ENCODE measurements at places on chromosomes 3 and 15.

DNA sequence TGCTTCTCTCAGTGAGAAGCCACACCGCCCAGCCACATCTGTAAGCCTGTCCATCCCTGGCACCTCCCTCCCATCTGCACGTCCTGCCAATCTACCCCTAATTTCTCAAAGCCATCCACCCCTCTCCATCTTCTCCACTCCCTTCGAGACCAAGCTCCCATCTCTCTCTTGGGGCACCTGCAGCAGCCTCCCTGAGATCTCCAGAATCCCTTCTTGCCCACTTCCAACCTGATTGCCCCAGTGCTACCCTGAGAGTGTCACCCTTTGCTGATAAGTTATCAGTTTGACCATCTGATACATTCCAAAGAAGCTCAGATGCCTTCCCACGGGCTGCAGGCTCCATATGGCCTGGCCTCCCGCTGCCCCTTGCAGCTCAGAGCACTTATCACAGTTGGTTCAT is 496.1 kb downstream of the SHQ1 start:
- DNase-seq: no peak

DNA sequence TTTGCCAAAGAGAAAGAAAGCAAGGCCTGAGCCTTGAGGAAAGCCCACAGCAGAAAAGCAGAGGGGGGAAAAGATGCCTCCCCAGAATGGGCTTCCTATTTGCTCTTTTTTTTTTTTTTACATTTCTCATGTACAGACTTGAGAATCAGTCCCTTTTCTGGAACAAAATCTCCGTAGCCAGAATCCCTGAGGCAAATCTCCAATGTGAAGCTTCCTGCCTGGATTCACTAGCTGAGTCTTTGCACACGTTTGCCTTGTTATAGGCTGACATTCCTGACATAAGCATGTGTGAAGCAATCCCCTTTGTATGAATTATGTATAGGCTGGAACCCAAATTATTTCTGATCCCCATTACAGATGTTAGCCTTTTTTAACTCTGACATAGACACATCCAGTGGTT is 52.2 kb upstream of the ACTL6A start:
- no peak for DNase-seq

DNA sequence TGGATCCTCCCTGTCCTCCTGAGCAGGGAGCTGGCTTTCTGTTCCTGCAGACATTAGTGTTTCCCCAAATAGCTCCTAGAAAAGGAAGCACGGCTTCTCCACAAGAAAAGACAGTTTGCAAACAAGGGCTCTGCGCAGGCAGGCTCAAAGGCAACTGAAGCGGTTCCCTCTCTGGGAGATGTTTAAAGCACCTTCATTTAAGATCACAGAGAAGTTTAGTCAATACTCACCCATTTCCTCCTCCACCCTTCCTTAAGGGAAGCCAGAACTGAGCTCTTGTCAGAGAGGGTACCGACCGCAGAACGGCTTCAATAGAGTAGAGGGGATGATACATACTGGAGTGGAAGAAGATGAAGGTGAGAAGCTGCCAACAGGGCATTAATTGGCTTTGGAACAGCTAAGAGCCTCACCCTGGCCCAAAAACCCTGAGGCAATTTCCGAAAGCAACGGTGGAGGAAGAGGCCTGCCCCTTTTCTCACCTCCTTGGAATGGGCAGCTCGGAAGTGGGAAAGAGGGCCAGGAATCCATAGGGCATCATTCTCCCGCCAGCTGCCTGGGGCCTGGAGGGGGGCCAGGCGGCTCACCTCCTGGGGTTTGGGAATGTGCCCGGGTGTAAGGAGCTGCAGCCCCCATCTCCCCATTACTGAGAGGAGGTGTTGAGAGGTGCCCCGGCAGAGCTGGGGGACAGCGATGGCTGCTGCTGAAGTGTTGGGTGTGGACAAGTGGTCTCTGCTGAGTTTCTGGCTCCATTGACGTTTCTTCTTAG is 4.8 kb upstream of the EPHB3 start:
- DNase-seq: no peak

GRCh38 chr3:174431717-174432116 is 427.4 kb upstream of the NAALADL2 start:
- DNase-seq: no peak

GRCh38 chr15:22981051-22981840 is 1.1 kb upstream of the CYFIP1 start:
- no peak for DNase-seq

- DNase-seq: no peak
Observed at GRCh38 chr3:197711973-197712707, 24.6 kb downstream of the RUBCN start.

GRCh38 chr3:59559721-59560435 is 510.1 kb upstream of the CFAP20DC start:
- no peak for DNase-seq

DNA sequence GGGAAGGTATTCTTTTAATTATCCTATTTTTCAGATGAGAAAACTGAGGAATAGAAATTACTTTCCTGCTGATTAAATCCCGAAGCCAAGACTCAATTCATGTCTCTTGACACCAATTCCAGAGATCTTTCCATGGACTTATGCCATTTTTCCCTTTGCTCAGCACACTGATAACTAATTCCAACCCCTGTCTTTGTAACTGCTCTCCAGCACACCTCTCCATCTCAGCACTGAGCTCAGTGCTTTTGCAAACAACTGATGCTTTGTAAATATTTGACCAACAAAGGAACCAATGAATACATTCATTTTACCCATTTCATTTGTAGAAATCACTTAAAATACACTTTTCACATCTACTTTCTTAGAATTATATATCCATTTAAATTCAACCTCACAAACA is 249.1 kb downstream of the IL5RA start:
- no peak for DNase-seq

DNA sequence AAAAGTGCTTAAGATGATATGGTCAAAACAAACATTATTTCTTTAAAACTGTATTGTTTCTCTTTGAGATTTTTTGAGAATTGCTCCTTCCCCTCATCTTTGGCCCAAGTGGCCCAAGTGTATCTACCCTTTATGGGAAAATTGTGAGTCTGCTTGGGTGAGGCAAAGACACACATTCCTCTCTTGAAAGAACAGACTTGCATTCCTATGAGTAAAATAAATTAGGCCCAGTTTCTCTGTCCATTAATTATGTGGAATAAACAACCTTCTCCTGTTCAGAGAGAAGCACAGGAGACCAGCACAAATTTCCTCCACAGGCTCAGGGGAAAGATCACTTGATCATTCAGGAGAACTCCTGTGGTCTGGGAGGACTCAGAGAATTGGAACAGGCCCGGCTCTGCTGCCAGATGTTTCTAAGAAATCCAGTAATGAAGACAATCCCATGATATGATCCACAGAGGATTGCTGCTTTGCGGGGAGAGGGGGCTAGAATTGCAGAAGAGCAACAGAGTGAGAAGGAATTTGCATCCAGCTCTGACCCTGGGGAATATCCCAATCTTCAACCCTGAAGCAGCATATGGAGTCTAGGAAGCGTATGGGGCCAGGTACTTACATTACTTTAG is 53.8 kb upstream of the BOC start:
- DNase-seq: no peak

GRCh38 chr3:71724584-71725270 is 475 bp downstream of the EIF4E3 start:
- DNase-seq: peak; percentile 62

- no peak for DNase-seq
Observed at GRCh38 chr15:89820666-89821611, 6.3 kb upstream of the ANPEP start.

- DNase-seq: no peak
Observed at GRCh38 chr3:157330206-157330605, 106.4 kb upstream of the PTX3 start.

DNA sequence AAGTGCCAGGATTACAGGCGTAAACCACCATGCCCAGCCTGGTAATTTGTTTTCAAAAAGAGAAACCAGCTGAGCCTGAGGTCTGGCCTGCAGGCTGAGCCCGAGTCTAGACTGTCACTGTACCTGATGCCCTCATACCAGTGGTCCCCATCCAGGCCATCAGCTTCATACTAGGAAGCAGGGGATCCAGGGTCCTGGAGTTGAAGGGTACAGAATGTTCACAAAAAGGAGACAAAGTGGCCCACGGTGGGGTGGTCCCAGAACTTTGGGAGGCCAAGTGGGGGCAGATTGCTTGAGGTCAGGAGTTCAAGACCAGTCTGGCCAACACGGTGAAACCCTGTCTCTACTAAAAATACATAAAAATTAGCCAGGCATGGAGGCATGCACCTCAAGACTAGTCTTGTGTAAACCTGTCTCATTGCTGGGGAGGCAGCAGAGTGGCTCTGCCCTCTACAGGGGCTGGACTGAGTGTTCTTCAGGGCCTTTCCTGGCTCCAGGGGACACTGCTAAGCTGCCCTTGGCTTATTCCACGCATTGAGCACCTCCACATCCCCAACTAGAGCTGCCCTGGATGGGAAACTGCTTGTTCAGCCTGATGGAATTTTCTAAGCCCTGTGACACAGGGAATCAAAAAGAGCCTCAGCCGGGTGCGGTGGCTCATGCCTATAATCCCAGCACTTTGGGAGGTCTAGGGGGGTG is 7.9 kb upstream of the HHATL start:
- DNase-seq: no peak

- no peak for DNase-seq
Observed at GRCh38 chr15:33204087-33204486, 9.6 kb upstream of the FMN1 start.

GRCh38 chr3:78757731-78758130 is 1010.1 kb downstream of the ROBO1 start:
- no peak for DNase-seq

DNA sequence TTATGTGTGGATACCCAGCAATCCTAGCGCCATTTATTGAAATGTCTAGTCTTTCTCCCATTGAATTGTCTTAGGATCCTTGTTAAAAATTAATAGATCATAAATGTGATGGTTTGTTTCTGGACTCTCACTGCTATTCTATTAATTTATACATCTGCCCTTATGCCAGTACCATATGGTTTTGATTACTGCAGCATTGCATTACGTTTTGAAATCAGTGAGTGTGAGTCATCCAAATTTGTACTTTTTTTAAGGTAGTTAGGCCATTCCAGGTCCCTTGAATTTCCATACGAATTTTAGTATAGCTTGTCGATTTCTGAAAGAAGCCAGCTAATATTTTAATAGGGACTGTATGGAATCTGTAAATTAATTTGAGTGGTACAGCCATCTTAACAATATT is 648.6 kb upstream of the ZNF385D start:
- DNase-seq: no peak

DNA sequence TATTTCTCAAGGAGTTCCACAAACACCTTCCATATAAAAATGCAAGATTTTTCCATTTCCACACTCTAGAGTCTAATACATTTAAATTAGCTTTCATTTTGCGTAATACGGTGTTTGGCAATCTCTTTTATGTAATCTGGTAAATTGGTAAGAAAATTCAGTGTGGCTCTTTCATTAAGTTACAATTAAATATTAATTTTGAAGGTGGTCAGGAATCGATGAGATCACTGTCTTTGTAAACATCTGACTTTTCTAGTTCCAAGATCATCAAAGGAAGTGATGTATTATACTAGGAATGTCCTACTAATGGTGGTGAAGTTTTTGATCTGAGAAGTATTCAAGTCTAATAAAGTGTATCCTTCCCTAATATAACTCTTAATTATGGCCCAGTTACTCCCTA is 1.1 kb upstream of the UTS2B start:
- DNase-seq: no peak

DNA sequence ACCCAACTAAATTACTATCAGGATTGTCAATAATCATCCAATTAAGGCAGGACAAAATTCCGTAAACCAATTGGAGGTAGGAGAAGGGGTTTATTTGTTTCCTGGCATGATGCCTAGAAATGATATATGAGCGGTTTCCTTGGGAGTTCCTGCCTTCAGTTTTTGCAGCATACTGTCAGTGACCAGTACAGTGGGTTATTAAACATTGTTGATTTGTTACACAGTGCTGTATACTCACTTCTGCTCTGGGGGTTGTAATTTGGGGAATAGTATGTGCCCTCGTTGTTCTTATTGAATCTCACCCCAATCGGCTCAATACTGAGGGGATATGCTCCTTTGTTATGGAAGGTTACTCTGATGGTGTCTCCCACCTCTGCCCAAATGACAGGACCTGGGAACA is 22.2 kb downstream of the CP start:
- DNase-seq: peak; percentile 78

DNA sequence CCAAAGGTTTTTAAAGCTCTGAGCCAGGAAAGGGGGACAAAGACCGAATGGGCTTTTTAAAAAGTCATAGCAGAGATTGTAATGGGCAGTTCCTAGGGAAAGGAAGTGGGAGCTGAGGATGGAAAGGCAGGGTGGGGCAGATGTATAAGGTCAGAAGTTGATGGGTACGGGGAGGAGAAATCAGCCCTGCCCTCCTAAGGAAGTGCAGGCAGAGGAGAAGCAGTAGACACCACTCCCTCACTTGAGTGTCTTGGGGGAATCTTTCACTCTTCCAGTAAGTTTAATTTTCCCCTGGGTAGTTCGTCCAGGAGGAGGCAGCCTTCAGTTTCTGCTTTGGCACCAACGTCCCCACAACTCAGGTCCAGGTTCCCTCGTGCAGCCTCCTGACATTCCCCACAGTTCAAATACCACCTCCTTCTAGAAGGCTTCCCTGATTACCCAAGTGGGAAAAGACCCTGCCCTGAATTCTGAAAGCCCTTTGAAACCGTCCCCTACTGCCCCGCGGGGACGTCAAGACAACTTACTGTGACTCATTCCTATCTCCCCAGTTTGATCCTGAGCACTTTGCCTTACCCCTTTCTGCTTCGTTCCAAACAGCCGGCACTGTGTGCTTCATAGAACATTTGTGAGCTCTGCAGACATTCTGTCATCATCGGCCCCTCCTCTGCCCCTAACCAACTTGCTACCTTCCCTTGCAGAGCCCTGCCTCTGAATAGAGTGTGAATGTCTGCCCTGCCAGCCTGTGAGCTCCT is 14.3 kb upstream of the SRP14 start:
- no peak for DNase-seq

- DNase-seq: peak; percentile 90
Observed at GRCh38 chr3:180855364-180855763, 57.1 kb upstream of the FXR1 start.

DNA sequence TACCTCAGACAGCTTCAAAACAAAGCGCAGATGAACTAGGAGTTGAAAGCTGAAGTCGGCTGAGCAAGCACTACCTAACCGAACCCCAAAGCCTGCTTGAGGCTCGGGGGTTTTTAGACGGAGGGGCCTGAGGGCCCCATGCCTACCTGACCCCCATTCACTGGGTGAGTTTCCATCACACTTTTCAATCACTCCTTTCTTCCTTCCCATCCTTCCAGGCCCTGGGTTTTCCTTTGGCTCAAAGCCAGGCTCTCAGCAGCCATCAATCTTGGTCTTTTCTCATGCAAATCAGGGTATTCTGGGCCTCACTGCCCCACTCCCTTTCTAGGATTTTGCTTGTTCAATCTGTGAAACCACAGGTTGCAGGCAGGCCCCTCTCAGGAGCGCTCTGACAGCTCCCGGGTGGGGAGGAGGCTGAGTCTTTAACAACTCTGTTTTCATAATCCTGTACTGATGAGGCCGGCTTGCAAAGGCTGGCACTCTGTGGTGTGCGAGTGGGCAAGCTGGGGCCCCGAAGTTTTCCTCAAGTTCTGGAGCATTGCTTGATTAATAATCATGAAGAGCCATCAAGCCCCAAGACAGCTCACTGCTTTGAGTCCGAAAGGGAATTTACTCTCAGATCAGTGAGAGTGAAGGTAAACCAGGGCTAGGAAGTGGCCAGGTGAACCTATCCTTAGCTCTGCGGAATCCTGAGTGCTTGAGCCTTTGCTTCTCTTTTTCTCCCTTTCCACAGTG is 97.6 kb downstream of the FRMD4B start:
- DNase-seq: peak; percentile 59

GRCh38 chr3:172153335-172153861 is 114.0 kb downstream of the FNDC3B start:
- no peak for DNase-seq

- DNase-seq: no peak
Observed at GRCh38 chr3:38493031-38493430, 3.1 kb upstream of the EXOG start.

GRCh38 chr3:140871022-140871421 is 70.6 kb upstream of the SLC25A36 start:
- DNase-seq: no peak
